ENCODE measurements at places on chromosomes 2 and 18.
A peak's percentile ranks its signal among the peaks of the same experiment; 100 is the strongest.

DNA sequence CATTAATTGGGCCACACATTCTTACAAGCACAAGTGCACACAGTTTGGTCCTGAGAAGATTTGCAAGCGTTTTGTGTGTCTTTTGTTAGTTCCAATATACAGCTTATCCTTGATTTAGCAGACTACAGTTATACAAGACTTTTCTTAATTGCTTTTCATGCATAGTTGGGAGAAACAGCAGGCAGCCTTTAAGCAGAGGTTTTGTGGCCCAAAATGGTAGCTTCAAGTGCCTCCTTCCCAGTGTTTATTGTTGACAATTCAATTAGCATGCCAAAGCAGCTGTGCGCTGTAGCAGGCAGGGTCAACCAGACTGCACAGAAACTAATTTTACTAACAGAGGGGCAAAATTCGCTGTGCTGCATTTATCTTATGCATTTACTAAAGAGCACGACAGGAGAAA, 47.5 kb downstream of the FRZB start:
- H3K36me3 ChIP-seq, result no peaks in the 10 kb centered on the region
- DNase-seq, result no peak
- no peak overlapping the region for H3K27ac ChIP-seq
- H3K27me3 ChIP-seq, result no peaks in the 10 kb centered on the region
- no peak overlapping the region for H3K4me3 ChIP-seq

DNA sequence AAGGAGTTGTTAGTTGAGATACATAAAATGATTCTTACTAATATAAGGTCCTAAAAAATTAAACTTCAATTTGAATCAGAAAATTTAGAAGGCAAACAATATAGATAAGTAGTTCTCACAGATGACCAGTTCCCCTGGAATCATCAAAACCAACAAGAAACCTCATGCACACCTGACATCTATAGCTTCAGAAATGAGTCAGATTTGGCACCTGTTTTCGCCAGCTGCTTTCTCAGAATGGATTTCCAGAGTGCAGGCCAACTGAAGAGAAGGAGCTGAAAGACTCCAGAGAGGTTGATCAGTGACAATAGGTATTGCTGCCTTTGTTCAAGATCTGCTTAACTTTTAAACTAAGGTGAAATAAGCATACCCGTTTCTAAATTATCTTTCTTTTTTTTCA, 192.4 kb downstream of the RDH14 start:
- H3K4me1 ChIP-seq, result no peaks in the 10 kb centered on the region
- no peaks in the 10 kb centered on the region for H3K36me3 ChIP-seq
- no peak for DNase-seq

DNA sequence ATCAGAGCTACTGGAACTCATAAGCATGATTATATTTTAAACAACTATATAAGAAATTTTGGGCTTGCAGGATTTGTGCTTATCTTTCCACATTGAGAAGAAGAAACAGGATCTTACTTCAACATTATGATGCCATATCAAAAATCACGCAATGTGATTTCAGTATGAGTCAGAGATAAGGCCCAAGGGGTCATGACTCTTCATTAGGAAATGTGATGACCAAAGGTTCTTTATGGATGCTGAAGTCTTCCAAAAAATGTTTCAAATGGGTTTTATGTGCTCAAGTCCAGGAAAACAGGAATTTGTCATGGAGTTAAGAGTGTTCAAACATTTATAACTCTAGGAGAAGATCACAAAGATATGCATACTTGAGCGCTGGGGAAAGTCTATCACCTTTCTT, 7.8 kb upstream of the SERPINB2 start:
- H3K27me3 ChIP-seq, result no peaks in the 10 kb centered on the region
- no peak for DNase-seq
- no peak overlapping the region for H3K4me3 ChIP-seq
- H3K4me1 ChIP-seq, result no peaks in the 10 kb centered on the region
- H3K27ac ChIP-seq, result no peak overlapping the region

- DNase-seq, result no peak
- H3K27ac ChIP-seq, result no peak overlapping the region
- H3K27me3 ChIP-seq, result no peaks in the 10 kb centered on the region
- no peak overlapping the region for H3K4me3 ChIP-seq
Measured at GRCh38 chr2:169143998-169144397, 74.6 kb downstream of the DHRS9 start.

DNA sequence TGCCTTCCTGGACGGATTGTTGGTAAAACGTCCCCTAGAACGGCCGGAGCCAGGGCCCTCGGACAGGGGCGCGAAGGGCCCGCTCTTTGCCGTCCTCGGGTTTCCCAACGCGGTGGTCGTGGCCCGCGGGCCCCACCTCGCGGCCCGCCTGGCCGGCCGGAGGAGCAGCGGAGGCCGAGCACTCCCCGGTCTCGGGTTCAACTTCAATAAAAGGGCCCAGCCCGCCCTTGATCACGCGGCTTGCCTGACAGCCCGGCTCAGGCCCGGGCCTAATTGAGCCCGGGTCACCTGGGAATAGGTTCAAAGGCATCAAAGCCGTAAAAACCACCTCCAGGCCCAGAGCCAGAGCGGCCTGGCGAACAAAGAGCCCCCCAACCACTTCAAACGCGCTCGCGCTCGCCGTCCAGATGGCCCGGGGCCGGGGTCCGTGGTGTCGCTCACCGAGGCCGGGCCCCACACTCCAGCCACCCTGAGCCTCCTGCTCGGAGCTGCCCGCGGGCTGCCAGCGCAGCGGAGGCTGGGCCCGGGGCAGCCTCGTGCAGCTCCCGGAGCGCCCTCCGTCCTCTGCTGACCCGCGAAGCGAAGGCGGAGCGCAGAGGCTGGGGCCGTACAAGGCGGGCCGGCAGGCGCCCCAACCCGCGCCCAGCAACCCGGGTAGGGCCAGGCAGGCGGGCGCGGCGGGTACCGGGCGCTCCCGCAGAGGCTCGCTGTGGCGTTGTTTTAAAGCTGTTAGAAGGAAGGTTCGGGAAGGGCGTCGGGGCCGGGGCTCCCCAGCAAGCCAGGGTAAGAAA, 1.1 kb upstream of the TWIST2 start:
- peak overlapping the region; percentile 62 for H3K4me3 ChIP-seq
- H3K36me3 ChIP-seq, result no peaks in the 10 kb centered on the region
- peak overlapping the region; percentile 94 for H3K27ac ChIP-seq
- H3K4me1 ChIP-seq, result peaks cover 15% of the 10 kb centered on the region
- no peak for DNase-seq

DNA sequence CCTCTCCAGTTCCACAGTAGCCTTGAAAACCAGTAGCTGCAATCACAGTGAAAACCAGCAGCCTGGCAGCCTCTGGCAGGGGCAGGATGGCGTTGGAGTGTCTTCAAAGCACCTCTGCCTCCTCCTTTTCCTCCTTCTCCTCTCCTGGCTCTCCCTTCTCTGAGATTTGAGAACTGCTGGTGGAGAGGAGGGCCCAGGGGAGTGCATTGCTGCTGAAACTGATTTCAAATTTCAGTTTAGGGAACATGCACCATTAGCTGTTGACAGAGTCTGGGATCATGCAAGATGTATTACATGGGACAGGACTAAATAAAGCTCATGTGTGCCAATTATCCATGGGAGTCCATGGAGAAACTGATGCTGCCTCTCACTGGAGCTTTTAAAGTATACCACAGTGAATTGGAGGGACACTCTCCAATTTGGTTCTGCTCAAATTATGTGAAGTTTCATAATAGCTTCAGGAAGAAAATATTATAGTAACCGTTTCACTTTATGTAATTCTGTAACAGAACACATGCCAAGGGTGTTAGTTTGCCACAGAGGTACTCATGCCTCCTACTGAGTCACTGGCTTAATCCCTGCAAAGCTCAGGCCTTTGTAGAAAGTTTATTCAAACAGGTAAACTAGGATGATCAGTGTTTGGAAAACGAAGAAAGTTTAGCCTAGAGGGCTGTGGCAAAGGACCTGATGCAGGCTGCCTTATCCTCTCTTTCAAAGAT, 146.1 kb downstream of the PRPF40A start:
- H3K36me3 ChIP-seq, result no peaks in the 10 kb centered on the region
- H3K27me3 ChIP-seq, result no peaks in the 10 kb centered on the region
- H3K4me3 ChIP-seq, result no peak overlapping the region
- no peak overlapping the region for H3K27ac ChIP-seq

Measured in vagina (tissue), 2 donors.